Common myeloid progenitor, CD34-positive (primary cell): ENCODE measurements at places on chromosomes 16 and 17.

DNA sequence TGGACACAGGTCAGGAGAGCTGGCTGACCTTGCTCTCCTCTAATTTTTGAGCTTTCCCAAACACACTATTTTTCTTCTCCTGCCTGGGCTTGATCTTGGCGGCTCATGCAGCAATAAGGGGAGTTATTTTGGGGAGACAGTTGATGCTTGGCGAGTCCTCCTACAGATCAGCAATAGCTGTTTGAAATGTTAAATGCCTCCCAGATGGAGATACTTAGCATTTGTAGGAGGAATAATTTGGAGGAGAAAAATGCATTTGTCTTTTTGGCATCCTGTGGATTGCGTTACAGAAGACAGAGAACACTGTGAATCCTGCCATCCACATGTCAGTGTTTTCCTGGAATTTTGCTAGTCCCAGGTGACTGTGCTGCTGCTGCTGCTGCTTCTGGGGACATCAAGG is 328.0 kb upstream of the XYLT1 start:
- DNase-seq = no peak

DNA sequence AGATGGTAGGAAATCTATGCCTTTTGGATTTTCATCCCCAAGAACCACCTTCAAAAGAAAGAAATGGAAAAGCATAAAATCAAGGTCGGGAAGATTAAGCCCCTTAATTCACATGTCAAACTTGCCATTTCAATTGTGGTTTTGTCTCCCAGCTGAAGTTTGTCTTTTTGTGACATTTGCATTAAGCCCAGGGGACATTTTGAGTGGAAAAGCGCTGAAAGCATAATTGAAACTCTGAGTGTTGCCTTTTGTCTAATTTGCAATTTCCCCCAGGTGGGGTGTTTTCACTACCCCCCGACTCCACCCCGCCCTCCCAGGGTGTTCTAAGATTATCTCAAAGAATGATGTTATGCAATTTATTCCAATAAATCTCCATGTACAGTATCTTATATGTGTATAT is 396.2 kb downstream of the CDH13 start:
- no peak for DNase-seq

DNA sequence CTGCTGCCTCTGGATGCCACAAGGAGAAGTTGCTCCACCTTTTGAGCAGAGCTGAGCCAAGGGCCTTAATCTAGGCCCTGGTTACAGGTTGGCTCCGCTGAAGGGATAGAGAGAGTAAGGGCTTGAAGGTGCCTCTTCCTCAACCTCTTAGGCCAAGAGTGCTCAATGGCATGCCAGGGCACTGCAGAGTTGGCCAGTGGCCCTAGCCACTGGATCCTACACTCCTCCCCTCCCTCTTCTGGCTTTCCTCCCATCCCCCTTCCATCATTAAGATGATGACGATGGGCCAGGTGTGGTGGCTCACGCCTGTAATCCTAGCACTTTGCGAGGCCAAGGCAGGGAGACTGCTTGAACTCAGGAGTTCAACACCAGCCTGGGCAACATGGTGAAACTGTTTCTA is 50.5 kb downstream of the MYO18A start:
- DNase-seq = no peak

GRCh38 chr17:70256751-70257150 is 87.4 kb downstream of the KCNJ2 start:
- DNase-seq = no peak

- DNase-seq = no peak
These were observed 103.8 kb downstream of the MARF1 start for GRCh38 chr16:15539197-15539596.

GRCh38 chr17:16150251-16150856 is 65.0 kb downstream of the NCOR1 start:
- DNase-seq = no peak

DNA sequence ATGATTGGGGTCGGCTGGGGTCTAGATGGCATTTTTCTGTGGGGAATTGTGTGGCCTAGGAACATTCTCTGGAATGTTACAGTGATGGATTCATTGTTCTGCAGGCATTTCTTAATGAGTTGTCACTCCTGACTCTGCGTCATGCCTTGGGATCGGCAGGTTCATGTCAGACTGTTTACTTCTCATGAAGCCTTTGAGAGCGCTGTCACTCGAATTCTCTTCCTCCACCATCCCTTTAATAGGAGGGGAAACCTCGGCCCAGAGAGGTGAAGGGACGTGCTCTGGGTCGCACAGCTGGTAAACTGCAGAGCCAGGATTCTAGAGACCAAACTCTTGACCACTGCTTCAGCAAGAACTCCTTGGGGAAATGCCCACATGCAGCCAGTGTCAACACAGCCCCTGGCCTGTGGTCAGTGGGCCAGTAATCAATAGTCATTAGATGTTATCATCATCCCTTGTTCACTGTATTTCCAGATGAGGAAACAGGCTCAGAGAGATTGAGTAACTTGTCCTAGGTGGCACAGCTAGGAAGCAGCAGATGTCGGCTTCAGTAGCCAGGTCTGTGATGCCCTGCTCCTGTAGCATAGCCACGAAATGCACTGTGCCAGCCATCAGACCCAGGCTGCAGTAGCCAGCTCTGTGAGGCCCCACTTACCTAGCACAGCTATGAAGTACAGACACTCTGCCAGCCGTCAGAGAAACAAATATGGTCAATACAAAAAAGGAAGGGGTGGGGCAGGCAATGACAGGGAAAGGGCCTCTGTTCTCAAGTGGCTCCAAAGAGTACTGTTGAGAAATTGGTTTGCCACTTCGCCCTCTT is 259.0 kb downstream of the CPPED1 start:
- no peak for DNase-seq

- peak; percentile 74 for DNase-seq
These were observed 4.5 kb upstream of the HSD17B1 start for GRCh38 chr17:42548070-42548837.

GRCh38 chr16:72051818-72052217 is 2.5 kb upstream of the HP start:
- no peak for DNase-seq

GRCh38 chr17:75335315-75335714 is 46.1 kb upstream of the SLC25A19 start:
- DNase-seq = peak; percentile 45

DNA sequence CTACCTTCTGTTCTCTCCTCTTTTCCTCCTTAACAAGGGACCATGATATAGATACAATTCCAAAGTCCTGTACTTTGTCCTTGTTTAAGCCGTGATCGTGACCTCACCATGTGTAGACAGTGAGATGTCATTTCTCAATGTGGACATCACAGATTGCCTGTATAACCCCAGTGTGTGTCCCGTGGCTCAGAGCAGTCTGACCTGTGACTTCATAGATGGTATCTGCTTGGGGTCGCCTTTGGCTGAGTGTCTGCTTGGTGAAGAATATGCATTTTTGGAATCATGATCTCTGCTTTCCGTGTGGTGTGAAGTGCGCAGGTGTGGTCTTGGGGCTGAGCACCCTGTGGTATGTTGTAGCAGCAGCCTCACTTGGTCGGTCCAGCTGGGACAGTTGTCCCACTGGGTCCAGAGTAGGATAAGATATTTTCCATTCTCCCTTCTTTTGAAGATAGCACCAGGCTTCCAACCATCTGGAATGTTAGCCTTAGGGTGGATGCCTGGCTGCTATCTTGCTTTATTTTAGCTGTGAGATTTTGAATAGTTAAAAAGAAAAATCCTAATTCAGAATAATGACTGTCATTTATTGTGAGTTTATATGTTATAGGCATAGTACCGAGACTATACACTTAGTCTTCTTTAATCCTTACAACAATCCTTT is 13.4 kb downstream of the MSI2 start:
- no peak for DNase-seq

GRCh38 chr17:78322327-78322857 is 37.5 kb downstream of the SOCS3 start:
- no peak for DNase-seq

DNA sequence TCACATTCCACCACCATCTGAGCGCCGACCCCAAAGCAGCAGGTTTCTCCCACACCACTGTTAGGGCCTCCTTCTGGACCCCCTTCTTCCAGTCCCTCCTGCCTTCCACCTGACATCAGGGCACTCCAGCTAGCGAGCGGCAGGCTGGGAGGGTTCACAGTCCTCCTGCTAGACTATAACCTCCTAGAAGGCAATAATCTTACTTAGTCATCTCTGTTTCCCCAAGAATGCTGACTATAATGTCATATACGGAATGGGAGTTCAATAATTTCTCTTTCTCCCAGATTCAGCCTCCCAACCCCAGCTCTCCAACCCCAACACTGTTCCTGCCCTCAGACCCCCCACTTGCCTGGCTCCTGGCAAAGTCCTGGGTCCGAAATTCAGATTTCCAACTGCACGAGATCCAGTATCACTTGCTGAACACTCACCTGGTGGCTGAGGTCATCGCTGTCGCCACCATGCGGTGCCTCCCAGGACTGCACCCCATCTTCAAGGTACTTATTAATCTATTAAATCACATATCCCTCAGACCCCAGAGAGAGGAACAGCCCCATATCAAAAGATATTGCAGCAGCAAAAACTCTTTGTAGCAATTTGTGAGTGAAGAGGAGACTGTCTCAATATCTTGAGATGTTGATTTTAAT is 5.6 kb downstream of the ALOX12 start:
- peak; percentile 34 for DNase-seq

- peak; percentile 34 for DNase-seq
These were observed 12.4 kb downstream of the TEX14 start for GRCh38 chr17:58679263-58680037.

DNA sequence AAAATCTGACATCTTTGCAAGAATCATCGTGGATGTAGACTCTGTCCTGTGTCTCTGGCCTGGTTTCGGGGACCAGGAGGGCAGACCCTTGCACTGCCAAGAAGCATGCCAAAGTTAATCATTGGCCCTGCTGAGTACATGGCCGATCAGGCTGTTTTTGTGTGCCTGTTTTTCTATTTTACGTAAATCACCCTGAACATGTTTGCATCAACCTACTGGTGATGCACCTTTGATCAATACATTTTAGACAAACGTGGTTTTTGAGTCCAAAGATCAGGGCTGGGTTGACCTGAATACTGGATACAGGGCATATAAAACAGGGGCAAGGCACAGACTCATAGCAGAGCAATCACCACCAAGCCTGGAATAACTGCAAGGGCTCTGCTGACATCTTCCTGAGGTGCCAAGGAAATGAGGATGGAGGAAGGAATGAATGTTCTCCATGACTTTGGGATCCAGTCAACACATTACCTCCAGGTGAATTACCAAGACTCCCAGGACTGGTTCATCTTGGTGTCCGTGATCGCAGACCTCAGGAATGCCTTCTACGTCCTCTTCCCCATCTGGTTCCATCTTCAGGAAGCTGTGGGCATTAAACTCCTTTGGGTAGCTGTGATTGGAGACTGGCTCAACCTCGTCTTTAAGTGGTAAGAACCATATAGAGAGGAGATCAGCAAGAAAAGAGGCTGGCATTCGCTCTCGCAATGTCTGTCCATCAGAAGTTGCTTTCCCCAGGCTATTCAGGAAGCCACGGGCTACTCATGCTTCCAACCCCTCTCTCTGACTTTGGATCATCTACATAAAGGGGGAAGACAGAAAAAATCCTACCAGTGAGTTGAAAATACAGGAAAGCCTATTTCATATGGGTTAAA is at the start of gene G6PC1:
G6PC1 (plus strand) TSS at position 340 of the 872 bp plus-strand sequence; CDS start at position 418, 78 bp downstream.
- no peak for DNase-seq

- DNase-seq = no peak
These were observed 195.5 kb upstream of the CIBAR2 start for GRCh38 chr16:85307552-85308364.

DNA sequence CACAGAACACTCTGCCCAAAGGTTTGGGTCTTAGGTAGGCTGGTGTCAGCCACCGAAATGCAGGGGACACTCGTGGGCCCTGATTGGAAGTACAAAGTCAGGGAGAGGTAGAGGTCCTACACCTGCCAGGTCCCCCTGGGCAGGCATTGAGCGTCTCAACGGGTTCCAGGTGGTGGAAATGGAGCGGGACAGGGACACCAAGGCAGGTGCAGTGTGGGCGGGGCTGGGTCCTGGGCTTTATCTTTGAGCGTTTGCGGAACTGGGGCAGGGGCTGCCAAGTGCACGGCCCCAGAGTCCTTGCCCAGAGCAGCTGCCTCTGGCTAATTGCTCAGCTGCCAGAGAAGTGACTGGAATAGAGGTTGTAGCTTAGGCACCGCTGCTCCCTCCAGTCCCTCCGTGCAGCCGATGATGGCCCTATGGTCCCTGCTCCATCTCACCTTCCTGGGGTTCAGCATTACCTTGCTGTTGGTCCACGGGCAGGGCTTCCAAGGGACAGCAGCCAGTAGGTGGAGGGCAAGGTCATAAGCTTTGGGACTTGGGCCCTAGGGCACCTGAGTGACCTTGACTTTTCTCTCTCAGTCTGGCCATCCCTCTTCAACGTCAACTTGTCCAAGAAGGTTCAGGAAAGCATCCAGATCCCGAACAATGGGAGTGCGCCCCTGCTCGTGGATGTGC is at the start of gene ZACN:
ZACN (plus strand) TSS at position 323 of the 675 bp plus-strand sequence; CDS start at position 406, 83 bp downstream.
- DNase-seq = no peak

DNA sequence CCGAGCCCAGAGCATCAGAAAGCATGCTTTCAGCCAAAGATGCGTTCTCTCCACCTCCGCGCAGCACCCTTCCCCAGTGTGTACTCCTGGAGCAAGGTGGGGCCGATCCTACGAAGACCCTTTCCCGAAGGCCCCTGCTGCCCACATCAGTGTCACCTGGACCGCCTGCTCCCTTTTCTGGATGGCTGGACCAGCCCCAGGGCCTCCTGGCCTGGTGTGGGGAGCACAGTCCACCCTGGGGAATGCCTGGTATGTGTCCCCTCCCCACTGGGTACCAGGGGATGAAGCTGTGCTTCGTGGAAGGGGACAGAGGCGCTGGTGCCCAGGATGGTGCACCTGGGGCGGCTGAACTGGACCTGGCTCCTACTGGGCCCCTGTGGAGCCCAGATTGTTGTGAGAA is 173.8 kb downstream of the SEC14L1 start:
- DNase-seq = no peak

- no peak for DNase-seq
These were observed 255.5 kb downstream of the PRKCA start for GRCh38 chr17:66557886-66558285.

DNA sequence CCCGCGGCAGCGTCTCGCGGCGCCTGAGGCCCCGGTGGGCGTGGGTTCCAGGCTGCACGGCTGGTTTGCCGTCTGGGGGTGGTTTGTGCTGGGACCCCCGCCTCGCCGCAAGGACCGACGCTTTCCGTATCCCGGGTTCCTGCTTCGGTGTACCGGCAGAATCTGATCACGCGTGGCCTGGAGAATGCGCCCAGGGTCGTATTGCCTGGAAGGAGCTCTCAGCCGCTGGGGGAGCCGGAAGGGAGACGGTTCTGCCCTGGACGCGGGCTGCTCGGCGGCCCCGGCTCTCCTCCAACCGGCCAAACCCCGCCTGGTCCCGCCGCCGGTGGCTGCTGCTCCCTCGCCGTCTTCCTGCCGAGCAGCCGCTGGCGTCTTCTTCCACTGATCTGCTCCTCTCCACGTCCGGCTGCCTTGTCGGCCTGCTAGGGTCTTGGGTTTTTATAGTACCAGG is 39.8 kb downstream of the ZNF778 start:
- peak; percentile 24 for DNase-seq

GRCh38 chr17:62017496-62017895 is 47.6 kb downstream of the MED13 start:
- no peak for DNase-seq
